Body of pancreas (tissue), 4 donors: ENCODE measurements at places on chromosomes 2 and 18.

DNA sequence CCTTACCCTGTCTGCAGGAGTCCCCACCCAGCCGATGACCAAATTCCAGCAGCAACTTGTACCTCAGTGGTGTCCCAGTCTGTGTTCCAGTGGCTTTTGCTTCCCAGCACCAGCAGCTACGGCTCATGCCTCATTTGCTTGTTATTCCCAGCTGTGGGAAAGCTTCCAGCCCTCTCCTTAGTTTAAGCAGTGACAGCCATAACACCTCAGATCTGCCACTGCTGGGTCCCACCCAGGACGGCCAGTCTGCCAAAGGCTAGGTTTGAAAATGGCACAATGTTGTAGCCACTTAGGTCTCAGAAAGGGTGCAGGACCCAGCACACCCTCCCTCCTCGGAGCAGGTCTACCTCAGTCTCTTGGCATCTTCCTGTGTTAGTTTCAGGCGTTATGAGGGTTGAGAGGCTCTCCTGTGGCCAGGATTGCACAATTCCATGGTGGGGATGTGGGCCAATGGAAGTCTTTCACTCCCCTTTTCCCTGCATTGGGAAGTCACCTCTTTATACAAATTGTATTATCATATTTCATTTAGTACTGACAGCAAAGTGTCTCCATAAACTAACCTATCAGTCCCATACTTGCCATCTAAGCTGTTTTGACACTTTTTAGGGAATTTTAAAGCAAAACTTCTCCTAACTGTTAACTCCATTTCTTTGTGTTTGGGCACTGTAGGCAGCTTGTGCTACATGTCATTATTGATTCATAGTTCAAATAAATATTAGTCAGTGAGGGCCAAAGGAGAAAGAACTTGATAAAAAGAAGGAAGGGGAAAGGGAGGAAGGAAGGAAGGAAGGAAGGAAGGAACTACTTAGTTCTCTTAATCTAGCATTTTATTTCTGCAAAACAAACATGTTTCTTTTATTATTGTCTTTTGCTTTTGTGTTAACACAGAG lies 62.9 kb upstream of the FAM110C start:
- DNase-seq: no peak

DNA sequence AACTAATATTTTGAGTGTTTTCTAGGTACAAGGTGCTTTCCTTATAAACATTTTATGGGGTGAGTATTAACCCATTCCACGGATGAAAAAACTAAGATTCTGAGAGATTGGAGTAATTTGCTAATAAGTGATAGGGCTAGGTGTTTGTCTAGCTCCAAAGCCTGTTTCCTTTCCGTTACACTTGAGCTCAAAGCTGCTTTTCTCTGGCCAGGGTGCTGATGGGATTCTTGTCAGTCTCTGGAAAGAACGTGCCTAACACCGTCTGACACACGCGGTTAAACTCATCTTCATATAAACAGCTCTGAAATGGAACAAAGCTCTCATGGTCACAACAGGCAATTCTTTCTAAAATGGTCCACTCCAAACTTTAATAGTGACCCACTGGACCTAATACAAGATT lies 2.0 kb upstream of the ANKRD29 start:
- DNase-seq: no peak

DNA sequence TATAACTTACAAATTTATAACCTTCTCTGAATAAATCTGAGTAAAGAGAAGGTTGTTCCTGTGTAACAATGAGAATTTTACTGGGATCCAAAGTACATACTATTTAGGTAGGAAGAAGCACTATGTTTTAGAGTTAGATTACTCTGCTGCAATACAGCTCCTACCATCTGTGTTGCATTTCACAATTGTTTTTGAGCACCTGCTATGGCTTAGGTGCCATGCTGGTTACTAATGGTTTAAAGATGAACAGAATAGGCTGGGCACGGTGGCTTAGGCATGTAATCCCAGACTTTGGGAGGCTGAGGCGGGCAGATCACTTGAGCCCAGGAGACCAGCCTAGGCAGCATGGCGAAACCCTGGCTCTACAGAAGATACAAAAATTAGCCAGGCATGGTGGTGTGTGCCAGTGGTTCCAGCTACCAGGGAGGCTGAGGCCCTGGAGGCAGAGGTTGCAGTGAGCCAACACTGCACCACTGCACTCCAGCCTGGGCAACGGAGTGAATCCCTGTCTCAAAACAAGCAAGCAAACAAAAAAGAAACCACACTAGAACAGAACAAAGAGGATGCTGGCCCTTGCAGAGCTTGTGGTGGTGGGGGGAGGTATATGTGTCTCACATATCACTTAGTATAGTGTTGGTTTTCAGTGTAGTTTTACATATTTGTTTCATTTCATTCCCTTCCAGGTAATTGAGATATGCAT lies 56.7 kb downstream of the SPTBN1 start:
- DNase-seq: no peak

GRCh38 chr2:143968360-143968759 lies 551.6 kb downstream of the ZEB2 start:
- no peak for DNase-seq

DNA sequence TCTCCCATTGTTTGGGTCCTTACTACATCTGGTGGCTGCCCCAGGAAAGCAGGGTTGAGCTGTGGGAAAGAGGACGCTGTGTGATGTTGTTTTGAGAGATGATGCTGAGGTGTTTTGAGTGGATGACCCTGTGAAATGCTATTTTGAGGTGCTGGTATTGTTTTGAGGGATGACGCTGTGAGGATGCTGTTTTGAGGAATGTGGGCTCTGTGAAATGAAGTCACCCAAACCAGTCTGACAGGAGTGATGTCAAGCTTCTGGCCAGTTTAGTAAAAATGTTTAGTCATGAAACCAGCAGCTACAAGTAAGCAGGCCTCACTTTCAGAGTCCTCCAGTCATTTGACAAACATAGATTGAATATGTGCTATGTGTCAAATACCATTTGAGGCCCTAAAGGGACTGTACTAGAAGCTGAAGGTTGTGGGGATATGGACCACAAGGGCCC lies 16.1 kb upstream of the PUM2 start:
- DNase-seq: no peak

GRCh38 chr2:53397085-53397484 lies 370.5 kb upstream of the CHAC2 start:
- no peak for DNase-seq

GRCh38 chr2:74155830-74156229 lies 8.1 kb upstream of the BOLA3 start:
- DNase-seq: no peak

DNA sequence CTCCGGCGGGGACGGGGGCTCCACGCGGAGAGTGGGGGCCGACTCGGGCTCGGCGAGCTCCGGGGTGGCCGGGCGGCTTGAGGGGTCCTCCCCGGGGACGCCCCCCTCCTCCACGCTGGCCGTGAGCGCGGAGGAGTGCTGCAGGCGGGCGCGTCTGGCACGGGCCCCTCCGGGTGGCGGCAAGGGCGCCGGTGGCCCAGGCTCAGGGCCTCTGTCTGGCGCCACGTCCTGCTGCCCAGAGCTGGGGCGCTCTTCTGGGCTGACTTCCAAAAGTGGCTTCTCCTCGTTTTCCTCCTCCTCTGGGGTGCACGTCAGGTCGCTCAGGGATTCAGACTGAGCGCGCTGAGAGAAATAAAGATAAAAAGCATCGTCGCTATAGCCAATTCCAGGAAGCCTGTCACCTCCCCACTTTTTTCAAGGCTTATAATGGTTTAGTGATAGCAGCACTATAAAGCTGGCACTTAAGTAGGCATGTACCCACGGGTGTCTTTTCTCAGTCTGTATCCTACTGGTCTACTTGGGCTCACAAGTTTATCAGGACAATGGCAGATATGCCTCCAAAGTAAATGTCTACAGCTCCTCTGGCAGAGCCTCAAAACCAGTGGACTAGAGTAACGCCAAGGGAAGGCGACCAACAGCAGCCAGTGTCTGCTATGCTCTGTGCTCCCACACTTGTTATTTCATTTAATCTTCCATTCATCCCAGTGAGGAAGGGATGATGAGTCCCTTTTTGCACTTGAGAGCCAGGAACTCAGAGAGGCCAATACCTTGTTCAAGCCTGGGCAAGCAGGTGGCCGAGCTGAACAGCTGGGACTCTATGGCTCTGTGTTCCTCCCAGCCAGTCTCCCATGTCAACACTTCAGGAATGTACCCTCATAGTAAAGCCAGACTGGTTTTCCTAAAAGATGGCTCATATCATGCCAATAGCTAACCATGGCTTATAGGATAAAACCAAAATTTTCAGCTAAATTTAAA lies 92.6 kb upstream of the MGAT4A start:
- DNase-seq: no peak

DNA sequence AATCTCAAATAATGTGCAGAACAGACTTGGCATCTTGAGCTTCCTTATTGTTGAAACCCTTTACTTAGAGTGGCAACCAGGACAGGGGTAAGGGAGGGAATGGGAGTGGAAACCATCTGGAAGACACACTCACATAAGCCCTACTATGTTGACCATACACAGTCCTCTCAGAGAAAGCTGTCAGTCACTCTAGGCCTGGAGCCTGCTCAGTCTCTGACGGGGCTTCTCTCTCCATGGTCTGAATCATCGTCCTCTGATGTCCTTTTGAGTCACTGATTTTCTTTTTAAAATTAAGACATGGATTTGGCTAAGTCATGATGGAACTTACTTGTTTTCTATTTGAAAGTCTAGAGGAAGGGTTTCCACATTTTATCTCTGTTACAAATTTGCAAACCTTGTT lies 74.0 kb downstream of the MYO1B start:
- DNase-seq: no peak
